ENCODE measurements at places on chromosomes 5 and 9. TPM values are rescaled to one million over a fixed set of nuclear protein-coding genes. Genes with fewer than 3 reads are reported as not detected.

C5orf46 gene
- not detected for total RNA-seq

NUTM2G gene
- total RNA-seq, result not detected

FGF18 gene
- total RNA-seq, result 0.29 TPM

CCDC192 gene
- not detected for total RNA-seq

SPINK6 gene
- total RNA-seq, result not detected

RANBP3L gene
- not detected for total RNA-seq

EGFL7 gene
- total RNA-seq, result 6.3 TPM
